Pancreas (tissue), 10 donors: ENCODE measurements at places on chromosomes 6 and 20. TPM values are rescaled to one million over a fixed set of nuclear protein-coding genes. Genes with fewer than 3 reads are reported as not detected.
A peak's percentile ranks its signal among the peaks of the same experiment; 100 is the strongest.

GRCh38 chr6:17577059-17577458 is 23.0 kb upstream of the FAM8A1 start:
- no peak for DNase-seq

DNA sequence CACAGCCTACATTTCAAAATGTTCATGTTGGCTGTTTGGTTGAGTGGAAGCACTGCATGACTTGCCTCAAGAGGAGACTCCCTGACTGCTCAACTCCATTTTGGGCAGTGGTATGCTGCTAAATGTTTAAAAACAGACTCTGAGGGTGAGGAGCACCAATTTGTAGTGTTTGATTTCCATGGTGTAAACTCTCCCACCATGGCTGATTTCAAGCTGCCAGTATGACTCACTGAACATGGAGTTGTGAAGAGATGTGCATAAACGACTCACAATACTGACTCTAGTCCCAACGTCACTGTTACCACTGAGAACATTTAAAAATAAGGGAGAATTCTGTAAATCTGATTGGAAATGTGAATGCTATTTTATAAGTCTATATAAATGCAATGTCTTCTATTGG is 70.4 kb downstream of the BACH2 start:
- DNase-seq = no peak

DNA sequence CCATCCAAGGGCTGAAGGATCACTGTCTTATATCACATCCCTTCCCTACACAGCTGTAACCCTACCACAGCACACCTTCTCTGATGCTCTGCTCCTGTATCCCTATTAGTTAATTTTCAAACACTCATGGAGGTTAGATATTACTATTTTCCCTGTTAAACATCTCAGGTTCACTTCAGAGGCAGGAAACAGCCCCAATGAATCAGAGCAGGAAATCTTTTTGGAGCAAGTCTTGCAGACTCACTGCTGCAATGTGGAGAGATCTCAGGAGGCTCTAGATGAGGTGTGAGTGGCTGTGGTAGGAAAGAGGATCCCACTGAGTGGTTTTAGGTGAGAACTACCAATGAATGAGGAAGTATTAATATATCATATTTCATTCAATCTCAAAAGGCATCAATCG is 19.7 kb upstream of the HTR1B start:
- DNase-seq = no peak

DNA sequence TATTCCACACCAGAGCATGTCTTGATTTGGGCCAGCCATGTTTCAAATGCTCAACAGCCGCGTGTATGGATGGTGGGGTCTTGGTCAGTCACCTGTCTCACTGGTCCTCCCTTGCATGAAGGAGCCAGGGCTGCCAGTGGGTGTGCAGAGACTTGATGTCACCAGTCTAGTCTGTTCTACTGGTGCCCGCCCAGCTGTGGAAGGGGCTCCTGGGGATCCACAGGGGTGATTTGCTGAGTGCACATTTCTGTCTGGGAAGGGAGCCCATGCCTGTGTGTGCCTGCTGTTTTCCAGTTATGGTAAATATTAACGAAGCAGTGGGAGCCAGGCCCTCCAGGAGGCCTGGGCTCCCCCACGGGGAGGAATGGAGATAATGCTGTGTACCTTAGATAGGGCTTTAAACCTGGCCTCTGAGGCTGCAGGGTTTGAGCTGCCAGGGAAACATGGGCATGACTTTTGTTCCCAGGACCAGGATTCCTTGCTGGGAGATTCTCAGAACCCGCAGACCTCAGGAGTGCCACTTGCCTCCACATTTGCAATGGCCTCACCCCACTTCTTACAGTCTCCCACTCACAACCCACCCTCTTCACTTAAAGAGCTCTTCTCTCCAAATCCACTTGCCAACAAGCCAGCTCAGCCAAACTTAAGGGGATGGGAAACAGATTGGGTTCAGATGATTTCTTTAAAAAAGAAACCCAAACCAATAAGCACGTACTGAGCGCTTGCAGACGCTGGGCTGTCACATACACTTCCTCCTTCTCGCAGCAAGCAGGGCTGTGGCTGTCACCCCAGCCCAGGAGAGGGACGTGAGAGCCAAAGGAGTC is 54.1 kb downstream of the VEGFA start:
- DNase-seq = peak; percentile 88

Gene MYO6
- total RNA-seq = 19.9 TPM

DNA sequence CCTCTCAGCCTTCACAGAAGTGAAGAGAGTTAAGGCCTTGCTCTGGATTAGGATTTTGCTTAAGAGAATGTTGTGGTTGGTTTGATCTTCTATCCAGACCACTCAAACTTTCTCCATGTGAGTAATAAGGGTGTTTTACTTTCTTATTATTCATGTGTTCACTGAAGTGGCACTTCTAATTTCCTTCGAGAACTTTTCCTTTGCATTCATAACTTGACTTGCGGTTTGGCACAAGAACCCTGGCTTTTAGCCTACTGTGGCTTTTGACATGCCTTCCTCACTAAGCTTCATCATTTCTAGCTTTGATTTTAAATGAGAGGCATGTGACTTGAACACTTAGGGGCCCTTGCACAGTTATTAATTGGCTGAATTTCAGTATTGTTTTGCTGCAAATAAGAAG is 166.1 kb upstream of the OPRM1 start:
- no peak for DNase-seq

GRCh38 chr6:15823838-15824414 is 161.1 kb upstream of the DTNBP1 start:
- DNase-seq = no peak

GRCh38 chr6:143598466-143599080 is 79.2 kb upstream of the PHACTR2 start:
- DNase-seq = no peak

Gene CALHM4
- total RNA-seq = not detected

Gene OR12D3
- total RNA-seq = not detected

- peak; percentile 24 for DNase-seq
Observed at GRCh38 chr6:150717419-150717818, 117.7 kb downstream of the PLEKHG1 start.

- DNase-seq = no peak
Observed at GRCh38 chr6:157144859-157145568, 178.3 kb downstream of the TMEM242 start.

Gene SUMO4
- 0.86 TPM for total RNA-seq

- DNase-seq = no peak
Observed at GRCh38 chr6:6620766-6621425, 32.4 kb downstream of the LY86 start.

DNA sequence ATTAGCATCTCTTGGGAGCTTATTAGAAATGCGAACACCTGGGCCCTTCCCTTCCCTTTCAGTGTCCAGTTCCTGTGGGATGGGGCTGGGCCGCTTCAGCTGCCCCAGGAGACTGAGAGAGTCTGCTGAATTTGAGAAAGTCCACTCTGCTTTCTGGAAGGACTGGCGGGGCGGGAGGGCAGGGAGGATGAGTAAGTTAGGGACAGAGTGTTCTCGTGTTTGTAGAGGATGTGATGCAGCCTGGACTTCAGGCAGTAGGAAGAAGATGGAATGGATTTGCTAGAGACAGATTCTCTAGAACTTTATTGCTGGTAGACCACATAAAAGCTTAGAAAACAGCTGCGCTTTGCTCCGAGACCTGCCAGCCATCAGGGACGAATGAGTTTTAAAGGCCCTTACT is 1.1 kb upstream of the TULP4 start:
- DNase-seq = no peak

Gene POPDC3
- 0.35 TPM for total RNA-seq

DNA sequence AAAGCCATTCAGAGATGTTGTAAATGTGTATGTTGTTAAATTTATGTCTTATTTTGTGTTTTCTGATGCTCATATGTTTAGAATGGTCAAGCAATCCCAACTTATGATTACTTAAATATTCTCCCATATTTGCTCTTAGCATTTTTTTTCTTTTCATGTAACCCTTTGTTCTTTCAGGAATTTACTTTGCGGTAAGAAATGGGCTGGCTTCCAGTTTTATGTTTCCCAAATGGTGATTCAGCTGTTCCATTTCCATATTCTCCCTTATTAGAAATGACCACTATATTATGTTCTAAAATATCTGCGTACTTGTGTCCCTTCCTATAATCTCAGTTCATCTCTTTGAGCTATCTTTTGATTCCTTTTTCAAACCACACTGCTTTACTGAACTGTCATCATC is 113.7 kb downstream of the CDH26 start:
- no peak for DNase-seq

- no peak for DNase-seq
Observed at GRCh38 chr20:59122566-59122919, 41.1 kb upstream of the ZNF831 start.

Gene COL9A3
- total RNA-seq = 1.7 TPM

- DNase-seq = no peak
Observed at GRCh38 chr20:8005033-8005432, 14.5 kb downstream of the TMX4 start.

Gene TENT5A
- 7.1 TPM for total RNA-seq

Gene GPLD1
- 0.87 TPM for total RNA-seq

GRCh38 chr6:108423982-108424705 is 129.3 kb downstream of the AFG1L start:
- DNase-seq = no peak

DNA sequence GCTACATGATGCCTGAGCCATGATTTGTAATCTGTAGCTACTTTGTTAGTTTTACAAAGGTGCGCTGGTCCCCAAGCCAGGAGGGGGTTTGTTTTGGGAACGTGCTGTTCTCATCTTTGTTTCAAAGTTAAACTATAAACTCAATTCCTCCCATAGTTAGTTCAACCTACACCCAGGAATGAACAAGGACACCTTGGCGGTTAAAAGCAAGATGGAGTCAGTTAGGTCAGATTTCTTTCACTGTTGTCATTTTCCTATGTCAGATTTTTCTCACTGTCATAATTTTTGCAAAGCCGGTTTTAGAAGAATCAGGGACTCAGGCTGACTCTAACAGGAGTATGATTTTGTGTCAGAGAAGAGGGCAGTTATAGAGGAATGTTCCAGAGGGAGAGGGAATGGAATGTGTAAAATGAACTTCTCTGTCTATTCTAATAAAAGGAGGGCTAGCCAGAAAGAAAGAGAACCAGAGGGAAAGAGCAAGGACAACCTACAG is 2.3 kb upstream of the GMPR start:
- DNase-seq = no peak

- DNase-seq = no peak
Observed at GRCh38 chr20:9886227-9886626, 47.4 kb upstream of the PAK5 start.

DNA sequence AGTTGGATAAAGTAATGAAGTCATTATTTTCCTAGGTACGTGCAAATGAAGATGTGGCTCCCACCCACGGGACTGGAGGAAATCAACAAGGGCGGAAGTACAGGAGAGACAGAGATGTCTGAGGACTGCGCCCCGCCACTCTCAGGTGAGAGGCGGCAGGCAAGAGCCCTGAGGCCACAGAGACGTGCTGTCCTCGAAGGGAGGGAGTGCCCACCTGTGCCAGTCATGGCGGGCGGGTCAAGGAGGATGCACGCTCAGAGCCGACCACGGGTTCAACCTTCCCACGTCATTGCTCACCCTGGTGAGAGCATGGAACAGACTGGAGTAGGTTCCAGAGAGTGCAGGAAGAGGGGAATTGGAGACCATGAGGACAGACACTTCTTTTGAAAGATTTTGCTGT is 12.7 kb downstream of the CST8 start:
- no peak for DNase-seq

- DNase-seq = no peak
Observed at GRCh38 chr20:53946106-53946505, 124.3 kb downstream of the BCAS1 start.

Gene APCDD1L
- 0.35 TPM for total RNA-seq

Gene GNAS-AS1
- 0.84 TPM for total RNA-seq

- DNase-seq = no peak
Observed at GRCh38 chr20:34712525-34713192, 8.5 kb downstream of the TP53INP2 start.

Gene CLDN20
- total RNA-seq = not detected

GRCh38 chr6:144855812-144856531 is 570.8 kb downstream of the UTRN start:
- no peak for DNase-seq

GRCh38 chr6:40391086-40391485 is 196.1 kb downstream of the LRFN2 start:
- DNase-seq = no peak

- no peak for DNase-seq
Observed at GRCh38 chr6:143934331-143934730, 70.1 kb downstream of the ZC2HC1B start.
